ENCODE measurements at places on chromosomes 1 and 21.
A peak's percentile ranks its signal among the peaks of the same experiment; 100 is the strongest.

GRCh38 chr1:17567582-17567981 lies 28.1 kb downstream of the ARHGEF10L start:
- DNase-seq, result no peak

DNA sequence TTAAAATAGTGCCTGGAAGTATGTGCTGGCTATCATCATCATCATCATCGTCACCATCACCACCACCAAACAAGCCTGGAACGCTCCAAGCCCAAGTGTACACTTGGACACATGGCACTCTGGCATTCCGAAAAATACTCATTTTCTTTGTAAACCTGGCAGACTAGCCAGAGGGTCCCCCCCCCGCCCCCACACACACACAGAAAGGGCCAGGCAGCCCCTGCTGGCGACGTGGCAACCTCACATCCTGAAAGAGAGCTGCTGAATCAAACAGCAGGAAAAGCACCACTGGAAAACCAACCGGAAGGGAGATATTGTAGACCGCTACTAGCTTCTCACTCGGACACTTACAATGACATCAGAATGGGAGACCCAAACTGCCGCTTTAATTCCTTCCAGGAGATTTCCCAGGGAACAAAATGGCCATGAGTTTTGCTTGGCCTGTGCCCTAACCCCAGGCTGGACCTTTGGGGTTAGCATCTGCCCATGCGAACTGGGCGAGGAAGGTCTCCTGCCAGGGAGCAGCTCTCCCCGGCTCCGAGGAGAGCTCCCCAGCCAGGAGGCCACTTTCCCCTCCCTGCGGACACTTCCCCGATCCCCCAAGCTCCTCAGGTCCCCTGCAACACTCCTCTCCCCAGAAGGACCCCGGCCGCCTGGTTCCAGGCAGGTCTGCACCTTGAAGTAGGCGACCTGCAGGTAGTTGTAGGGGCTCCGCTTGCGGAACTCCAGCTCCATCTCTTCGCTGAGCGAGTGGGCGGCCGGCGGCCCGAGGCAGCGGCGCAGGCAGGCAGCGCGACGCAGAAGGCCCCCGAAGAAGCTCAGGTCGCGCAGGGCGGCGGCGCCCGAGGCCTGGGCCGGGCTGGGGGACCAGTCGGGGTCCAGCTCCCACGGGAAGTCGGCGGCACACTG lies 742 bp downstream of the P3H1 start:
- DNase-seq, result peak; percentile 54

GRCh38 chr21:18114810-18115209 lies 129.8 kb upstream of the CHODL start:
- no peak for DNase-seq

GRCh38 chr21:18275781-18276180 lies 31.1 kb downstream of the CHODL start:
- no peak for DNase-seq

- no peak for DNase-seq
These were observed 7.0 kb downstream of the SH3BP5L start for GRCh38 chr1:248818505-248819374.

DNA sequence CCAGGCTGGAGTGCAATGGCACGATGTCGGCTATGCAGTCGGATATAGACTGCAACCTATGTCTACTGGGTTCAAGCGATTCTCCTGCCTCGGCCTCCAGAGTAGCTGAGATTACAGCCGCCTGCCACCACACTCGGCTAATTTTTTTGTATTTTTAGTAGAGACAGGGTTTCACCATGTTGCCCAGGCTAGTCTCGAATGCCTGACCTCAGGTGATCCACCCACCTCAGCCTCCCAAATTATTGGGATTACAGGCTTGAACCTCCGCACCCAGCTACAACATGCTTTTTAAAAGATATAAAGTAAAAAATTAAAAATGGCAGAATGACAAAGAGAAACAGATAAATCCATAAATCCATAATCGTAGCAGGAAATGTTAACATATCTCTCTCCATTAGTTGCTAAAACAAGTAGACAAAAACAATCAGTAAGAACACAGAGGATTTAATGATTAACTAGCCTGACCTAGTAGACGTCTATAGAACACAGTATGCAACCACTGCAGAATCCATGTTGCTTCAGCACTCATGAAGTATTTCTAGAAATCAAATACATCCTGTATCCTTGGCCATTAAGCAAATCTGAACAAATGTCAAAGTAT lies 59.9 kb upstream of the SPOCD1 start:
- no peak for DNase-seq

DNA sequence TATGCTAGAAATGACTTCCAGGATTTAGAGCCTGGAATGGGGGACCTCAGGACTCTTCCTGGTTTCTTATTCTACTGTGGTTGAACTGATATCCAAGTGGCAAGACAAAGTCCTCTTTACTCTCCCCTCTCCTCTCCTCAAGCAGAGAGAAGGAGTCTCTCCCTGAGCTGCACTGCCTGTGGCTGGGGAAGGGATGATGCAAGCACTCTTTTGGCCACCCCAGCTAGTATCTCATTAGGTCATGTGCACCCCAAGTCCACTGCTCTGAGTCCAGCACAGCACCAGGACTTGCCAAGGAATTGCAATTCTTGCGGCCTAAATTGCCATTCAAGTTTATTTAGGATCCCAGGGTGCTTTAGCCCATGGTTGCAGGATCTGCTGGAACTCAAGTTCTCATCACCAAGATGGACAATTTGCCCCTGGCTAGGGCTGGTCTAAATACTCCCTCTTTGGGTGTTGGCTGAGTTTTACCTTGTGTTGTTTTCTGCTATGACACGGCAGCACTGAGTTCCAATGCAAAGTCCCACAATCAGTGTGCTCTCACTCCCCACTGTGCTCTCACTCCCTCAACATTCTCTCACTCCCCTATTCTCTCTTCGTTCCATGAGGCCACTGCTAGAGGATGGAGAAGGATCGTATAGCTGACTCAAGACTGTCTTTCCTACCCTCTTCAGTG lies 172.2 kb downstream of the TM2D1 start:
- DNase-seq, result no peak

DNA sequence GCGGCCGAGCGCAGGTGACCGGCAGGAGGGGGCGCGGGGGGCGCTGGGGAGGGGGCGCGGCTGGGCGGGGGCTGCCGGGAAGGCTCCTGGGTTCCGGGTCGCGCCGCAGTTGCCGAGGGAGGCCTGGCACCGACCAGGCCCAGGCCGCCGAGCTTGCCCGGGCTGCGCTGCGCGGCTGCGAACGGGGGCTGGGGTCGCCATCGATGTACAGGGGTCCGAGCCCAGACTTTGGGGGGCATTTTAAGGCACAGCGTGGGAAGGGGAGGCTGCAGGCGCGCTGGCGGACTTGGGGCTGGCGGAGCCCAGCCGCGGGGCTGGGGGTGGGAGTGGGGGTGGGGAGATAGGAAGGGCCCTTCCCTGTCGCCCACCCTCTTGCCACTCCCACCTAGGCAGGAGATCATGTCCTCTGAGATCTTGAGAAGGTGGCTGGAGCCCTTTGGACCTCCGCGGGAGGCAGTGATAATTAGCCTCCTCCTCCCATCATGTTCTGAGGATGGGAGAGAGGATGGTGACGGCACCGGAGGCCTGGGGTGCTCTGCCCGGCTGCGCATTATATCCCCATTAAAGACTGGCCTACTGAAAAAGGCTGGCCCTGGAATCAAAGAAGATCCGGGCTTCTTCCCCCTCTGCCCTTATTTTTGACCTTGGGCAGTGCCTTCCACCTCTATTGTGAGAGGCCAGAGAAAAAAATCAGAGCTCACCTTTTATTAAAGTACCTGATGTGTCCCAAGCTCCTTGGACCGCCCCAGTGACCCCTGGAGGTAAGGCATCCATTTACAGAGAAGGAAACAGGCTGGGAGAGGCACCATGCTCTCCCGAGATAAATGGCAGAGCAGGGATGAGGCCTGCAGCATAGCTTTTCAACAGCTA lies 497 bp downstream of the FBXO44 start:
- DNase-seq, result no peak

DNA sequence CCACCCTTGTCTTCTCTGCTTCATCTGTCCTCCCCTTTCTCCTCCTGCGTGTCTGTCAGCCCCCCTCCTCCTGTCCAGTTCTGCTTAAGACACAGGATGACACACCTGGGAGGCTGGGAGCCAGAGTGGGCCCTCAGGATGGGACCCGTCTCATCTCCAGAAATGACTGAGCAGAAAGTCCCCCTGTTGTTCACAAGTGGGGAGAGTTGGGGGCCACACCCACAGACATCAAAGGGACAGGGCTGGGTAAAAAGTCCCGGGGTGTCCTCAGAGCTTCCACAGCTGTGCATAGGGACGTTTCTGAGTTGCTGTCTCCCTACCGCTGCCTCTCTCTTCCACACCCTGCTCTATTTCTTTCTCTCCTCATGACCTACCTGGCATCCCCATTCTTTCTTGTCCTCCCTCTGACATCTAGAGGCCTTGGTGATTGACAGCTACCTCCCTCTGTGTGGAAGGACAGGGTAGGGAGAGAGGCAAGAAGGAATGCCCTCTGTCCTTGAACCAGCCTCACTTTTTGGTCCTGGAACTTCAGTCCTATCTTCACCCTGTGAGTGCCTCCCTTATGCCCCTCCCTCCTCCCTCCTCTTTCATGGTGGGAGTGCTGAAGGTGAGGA lies 19.5 kb upstream of the SH2D2A start:
- peak; percentile 65 for DNase-seq

DNA sequence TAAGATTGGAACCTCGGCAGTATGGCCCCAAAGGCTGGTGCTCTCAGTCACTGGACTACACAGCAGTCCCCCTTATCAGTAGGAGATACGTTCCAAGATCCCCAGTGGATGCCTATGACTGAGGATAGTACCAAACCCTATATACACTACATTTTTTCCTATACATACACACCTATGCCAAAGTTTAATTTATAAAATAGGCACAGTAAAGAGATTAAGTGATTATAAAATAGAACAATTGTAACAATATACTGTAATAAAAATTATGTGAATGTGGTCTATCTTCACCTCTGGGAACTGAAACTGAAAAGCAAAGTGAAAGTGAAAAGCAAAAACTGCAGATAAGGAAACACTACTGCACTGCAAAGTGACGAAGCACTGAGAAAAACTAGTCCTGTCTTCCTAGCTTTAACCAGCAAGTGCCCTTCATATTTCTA lies 96.8 kb downstream of the INTS7 start:
- no peak for DNase-seq

- no peak for DNase-seq
These were observed 21.4 kb upstream of the CEP350 start for GRCh38 chr1:179933219-179933618.

GRCh38 chr1:207959141-207959825 lies 48.4 kb upstream of the CD34 start:
- DNase-seq, result peak; percentile 15

DNA sequence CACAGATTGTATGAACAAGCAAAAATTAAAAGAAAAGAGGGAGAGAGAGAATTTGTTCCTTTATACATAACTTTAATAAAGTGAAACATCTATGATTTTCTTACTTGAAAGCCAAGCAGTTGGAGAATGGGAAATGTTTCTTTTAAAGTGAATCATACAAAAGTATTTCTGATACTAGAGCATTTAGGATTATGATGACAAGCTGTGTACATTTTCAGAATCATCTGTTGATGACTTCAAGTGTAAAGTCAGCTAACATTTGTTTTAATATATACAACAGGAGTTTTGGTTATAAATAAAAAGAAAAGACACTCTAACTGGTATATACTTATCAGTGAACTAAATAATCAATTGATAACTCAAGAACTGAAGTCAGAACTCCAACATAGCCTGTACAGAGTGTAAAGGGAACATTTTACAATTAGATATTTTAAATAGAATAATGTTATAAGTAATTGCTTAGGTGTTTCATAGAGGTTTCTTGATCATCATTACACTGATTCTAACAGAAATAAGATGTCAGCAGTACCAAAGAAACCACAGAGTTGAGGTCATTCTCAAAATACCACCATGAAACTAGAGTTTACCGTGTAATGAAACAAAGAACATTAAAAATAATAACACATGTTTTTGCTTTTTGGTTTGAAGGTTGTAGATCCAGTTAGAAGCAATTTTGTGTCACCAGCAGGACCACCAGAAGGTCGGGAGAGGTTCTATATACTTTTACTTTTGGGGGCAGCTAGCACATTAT lies 103.4 kb downstream of the COL24A1 start:
- DNase-seq, result no peak

All from T-helper 2 cell treated with Interferon-gamma antibody and Interleukin-4, amounts not matched to agents 5 μg/mL and 100 μg/mL, for 36 hours (primary cell).